ENCODE measurements at places on chromosomes 4 and X.

GRCh38 chr4:38536716-38537115 lies 127.3 kb upstream of the KLF3 start:
- no peak for DNase-seq

- DNase-seq: no peak
These were observed 68.4 kb upstream of the BMPR1B start for GRCh38 chr4:94689155-94689860.

GRCh38 chr4:55498051-55498450 lies 48.7 kb downstream of the CLOCK start:
- DNase-seq: no peak

- DNase-seq: peak; percentile 64
These were observed 16.6 kb downstream of the DCK start for GRCh38 chr4:71009890-71010588.

- no peak for DNase-seq
These were observed 8.0 kb downstream of the CETN2 start for GRCh38 chrX:152822383-152823086.

DNA sequence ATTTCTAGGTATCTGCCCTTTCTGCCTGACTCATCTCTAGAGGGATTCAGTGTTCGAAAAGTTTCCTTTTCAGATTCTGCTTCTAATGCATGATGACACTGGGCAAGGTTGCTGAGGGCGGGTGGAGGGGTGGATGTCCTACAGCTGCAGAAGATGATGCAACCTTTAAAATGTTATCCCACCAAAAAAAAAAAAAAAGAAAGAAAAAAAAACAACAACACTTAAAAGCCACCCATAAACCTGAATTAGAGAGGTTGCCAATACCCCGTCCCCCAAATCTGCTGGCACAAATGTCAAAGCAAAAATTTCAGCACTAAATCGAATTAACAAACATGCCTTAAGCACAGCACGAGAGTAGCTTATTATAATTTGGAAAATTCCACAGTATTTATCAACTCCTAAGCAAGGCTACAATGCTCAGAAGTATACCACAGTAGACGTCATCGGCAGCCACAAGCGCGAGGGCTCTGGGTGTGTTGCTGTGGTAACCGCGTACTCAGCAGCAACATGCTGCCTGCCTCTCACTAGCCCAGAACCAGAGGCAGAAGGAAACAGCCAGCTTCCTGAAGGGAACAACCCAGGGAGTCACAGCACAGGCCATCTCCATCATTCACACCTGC lies 167.5 kb upstream of the MAP3K15 start:
- DNase-seq: peak; percentile 76

DNA sequence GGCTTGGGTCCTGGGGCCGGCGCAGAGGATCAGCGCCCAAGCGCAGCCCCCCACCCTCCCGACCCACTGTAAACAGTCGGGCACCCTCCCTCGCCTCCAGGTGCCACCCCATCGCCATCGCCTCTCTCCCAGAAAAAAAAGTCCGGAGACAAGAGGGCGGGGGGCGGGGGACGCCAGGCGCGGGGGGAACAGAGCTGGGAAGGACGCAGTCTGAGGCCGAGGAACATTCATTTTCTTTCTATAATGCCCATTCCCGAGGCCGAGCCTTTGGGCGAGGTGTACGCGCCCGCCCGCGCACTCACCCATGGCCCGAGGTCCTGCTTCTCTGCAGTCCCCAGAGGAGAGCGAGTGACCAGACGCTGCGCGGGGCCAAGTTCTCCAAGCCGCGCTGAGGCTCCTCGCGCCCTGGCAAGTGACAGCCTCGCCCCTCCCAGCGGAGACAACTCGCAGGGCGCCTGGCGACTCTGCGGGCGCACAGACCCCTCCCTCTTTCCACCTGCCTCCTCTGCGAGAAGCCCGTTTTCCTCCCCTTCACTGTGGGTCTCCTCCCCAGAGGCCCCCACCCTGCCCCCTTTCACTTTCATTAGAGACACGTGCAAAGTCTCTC lies 63.5 kb upstream of the WDR17 start:
- DNase-seq: no peak

GRCh38 chr4:142473218-142473959 lies 372.7 kb downstream of the INPP4B start:
- peak; percentile 21 for DNase-seq

DNA sequence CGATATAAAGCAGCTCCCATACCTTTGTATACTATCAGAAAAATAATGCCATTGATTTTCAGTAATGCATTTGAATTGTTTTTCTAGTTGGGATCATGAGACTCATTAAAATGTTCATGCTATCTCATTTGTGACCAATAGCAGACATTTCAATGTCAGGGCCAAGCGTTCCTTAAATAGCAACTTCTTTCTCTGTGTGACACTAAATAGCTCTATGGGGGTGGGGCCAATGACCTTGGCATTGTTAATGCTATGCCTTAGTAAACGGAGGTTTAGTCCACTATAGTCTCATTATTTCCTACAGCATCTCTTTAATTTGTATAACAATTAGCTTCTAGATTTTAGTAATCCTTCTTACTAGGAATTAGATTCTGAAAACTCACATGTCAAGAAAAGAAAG lies 48.6 kb upstream of the ARHGAP24 start:
- DNase-seq: no peak

DNA sequence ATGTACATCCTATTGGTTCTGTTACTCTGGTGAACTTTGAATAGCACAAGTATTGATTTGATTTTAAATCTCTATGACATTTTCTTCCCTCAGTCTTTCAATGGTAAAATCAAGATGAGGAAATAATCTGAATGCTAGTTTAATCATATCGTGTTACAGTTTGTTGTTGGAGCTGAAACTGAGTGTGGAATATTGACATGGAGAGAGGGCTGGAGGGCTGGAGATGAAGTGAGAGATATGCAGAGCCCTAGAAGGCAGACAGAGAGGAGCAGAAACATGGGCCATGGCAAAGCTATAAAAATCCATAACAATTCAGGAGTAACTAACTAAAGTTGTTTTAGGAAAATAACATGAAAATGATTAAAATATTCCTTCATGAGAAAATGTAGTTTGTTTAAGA lies 141.1 kb downstream of the BANK1 start:
- DNase-seq: no peak

Measured in dermis blood vessel endothelial cell (primary cell).